ENCODE measurements at places on chromosomes 4 and X.

DNA sequence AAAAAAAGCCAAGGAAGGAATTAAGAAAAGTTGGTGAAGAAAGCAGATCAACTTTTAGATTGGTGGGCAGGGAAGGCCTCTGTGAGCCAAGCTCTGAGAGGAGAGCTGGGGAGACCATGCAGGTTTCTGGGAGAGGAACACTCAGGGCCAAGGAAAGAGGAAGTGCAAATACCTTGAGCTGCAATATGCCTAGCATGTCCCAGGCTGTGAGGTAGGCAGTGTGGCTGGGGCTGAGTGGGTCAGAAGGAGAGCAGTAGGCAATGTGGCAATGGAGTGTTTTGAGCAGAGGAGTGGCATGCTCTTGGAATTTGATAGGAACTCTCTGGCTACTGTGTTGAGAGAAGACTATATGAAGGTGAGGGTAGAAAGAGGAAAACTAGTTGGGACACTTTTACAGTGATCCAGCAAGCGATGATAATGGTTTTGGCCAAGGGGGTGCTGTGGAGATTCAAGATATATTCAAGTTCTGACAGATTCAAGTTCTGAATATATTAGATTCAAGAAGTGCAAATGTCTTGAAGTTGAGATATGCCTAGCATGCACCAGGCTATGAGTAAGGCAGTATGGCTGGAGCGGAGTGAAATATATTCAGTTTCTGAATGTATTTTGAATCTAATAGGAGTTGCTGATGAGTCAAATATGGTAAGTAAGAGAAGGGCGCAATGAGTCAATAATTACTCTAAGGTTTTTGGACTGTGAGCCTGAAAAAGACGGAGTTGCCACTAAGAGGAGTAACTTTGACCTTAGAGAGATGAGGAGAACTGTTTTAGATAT, 172.5 kb downstream of the CAMK2D start:
- no peak for DNase-seq

DNA sequence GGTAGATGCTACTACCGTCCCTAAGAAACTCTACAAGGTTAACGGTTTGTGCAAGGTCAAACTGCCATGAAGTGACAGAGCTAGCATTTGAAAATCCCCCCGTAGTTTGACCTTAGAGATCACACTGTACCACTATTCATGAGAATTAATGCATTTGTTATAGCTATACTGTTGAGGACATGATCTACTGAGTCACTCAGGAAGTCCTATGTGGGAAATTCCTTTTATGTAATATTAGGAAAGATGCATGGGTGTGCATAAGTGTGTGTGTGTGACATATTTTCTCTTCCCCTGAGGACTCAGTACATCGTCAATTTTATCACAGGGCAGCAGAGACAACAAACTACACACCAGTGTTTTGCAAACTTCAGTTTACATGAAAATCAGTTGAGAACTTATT, 141.1 kb downstream of the FBXW7 start:
- no peak for DNase-seq

GRCh38 chr4:185726931-185727330, 85.1 kb downstream of the SORBS2 start:
- DNase-seq: no peak

DNA sequence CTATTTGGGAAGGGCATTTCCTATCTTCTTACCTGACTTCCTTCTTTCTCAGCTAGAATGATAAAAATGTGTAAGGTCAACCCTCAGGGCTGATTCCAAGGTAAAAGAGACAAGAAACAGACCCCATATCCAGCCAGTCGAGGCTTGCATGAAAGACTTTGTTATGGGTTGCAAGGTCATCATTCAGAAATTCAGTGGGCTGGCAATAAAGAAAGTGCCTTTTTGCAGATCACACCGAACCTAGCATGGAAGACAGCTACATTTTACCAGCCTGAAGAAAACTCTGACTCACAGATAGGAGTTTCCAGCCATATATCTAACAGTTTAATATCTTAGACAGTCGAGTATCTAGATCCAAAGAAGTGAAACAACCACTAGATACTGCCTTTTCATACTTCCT, 87.4 kb downstream of the PDGFC start:
- DNase-seq: no peak

DNA sequence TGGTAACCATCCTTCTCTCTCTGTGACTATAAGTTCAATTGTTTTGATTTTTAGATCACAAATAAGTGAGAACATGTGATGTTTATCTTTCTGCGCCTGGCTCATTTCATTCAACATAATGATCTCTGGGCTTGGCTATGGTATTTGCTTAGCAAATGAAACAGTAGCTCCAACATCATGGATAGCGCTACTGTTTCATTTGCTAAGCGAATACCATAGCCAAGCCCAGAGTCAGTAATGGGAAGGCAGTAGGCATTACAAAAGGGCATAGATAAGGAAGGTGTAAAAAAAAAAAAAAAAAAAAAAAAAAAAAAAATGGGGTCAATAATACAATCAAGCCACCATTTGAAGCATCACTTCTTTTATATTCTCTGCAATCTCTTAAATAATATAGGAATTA, 469.0 kb upstream of the ATOH1 start:
- no peak for DNase-seq

- peak; percentile 45 for DNase-seq
These were observed 15.3 kb downstream of the USP46 start for GRCh38 chr4:52643785-52644244.

DNA sequence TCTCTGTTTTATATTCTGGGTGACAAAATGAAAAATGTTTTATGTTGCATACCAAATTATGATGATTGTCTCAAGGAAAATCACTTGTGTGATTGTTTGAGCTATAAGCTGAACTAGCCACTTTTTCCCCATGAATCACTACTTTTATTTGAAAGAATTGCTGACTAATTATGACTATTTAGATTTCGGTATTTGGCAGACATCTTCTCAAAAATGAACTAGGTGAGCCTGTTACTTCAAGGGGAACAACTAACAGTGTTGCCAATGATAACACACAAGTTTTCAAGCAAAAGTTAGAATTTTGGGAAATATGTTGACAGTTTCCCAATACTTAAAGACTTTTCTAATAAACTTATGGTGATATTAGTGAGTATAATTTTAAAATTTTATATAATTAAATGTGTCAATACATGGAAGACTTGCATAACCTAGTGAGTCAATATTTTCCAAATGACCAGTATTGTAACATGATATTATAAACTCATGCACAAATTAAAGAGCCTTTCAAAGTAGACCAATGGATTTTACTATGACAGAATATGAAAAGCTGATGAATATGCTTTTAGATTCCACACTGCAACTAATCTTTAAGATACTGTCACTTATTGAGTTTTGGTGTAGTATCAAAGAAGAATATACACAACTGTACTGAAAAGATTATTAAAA, 187.7 kb upstream of the GATB start:
- no peak for DNase-seq

All from SHP77 treated with DMSO at 0.1 percent for 48 hours (cell line).